ENCODE measurements at places on chromosomes 12 and 14.

- DNase-seq: no peak
Observed at GRCh38 chr12:9149372-9149771, 33.7 kb upstream of the A2M start.

DNA sequence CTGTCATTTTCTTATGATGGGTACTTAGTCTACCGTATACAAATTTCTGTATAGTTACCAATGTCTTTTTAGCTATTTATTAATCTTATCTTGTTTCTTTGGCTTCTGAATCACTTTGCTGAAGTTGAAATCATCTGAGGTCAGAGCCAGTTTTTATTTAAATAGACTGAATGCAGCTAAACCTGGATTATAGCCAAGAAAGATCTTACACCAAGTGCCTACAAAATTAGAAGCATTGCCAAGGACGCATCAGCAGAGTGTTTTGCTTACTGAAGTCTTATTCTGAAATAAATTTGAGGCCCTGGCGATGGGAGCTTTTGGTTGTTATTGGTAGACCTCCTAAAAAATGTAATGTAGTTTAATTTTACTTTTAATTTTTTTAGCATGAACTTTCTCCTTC, 128.2 kb downstream of the RGS6 start:
- DNase-seq: no peak

DNA sequence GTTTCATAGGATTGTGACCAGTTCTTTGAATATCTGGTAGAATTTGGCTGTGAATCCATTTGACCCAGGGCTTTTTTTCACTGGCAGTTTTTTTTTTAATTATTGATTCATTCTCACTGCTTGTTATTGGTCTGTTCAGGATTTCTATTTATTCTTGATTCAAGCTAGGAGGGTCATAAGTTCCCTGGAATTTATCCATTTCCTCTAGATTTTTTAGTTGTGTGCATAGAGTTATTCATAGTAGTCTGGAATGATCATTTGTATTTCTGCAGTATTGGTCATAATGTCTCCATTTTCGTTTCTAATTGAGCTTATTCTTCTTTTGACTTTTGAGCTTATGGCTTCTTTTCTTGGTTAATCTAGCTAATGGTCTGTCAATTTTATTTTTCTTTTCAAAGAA, 291.6 kb downstream of the AKAP6 start:
- DNase-seq: no peak

DNA sequence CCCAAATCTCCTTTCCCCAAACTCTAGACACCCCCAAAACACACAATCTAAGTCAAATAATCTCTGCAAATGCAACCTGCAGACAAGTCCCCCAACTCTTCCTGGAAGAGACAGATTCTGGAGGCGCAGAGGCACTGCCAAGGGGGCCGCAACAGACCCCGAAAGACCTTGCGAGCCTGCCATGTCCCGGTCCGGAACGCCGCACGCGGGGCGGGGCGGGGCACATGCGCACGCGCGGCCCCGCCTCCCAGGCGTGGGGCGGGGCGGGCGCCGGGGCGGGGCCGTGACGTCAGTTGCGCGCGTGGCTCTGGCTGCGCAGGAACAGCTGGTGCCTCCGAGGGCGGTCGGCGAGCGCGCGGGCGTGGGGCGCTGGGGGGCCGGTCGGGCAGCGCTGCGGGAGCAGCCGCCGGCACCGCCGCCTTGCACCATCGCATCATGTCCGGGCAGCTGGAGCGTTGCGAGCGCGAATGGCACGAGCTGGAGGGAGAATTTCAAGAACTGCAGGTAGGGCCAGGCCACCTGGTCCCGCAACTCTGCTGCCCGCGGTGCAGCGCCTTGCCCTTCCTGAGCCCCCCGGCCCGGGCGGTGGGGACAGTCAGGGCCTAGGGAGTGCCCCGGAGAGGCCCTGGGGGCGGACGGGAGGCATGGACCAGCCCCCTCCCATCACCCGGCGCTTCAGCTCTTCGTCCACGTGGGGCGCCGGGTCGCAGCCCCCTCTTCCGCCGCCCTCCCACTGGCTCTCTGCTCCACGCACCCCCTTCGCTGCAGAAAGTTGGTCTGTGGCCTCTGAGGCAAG, at the start of gene TMEM120B:
Gene TMEM120B (plus strand): TSS at position 292 of the 796 bp plus-strand sequence. CDS start 144 bp downstream, at position 436.
- peak; percentile 58 for DNase-seq

DNA sequence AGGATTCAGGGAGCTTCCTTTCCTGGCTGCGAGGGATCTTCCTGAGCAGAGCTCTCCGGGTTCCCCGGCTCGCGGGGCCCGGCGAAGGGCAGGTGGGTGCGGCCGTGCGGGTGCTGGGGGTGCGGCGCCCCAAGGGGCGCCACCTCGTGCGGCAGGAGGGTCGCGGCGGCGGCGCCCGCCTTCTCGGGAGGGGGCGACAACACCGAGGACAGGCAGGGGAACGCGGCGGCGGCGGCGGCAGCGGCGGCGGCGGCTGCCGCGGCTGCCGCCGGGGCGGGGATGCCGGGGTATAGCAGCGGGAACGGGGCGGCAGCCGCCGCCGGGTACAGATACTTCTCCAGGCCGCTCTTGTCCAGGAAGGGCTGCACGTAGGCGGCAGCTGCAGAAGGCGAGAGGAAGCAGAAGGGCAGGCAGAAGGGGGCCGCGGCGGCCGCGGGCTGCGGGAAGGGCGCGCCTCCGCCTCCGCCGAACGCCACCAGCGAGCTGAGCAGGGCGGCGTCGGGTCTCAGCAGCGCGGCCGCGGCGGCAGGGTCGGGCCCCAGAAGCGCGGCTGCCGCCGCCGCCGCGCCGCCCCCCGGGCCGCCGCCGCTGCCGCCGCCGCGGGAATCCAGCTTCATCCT, 2.7 kb downstream of the BHLHE41 start:
- no peak for DNase-seq

DNA sequence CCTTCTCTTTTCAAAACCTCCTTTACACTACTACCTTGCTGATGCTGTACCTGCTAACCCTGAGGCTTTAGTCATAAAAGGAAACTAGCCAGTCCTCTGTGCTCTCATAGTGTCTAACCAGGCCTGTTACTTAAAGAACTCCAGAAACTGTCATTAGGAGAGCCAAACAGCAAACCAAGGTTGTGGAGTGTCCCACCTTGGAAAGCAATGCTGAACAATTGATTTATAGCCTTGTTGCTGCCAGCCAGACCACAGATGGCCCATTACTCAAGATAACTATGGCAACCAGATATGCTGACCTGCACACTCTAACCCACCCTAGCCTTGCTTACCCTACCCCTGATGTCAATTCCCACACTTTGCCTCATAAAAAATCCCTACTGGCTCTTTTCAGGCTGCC, 26.5 kb upstream of the BCAT1 start:
- DNase-seq: no peak

DNA sequence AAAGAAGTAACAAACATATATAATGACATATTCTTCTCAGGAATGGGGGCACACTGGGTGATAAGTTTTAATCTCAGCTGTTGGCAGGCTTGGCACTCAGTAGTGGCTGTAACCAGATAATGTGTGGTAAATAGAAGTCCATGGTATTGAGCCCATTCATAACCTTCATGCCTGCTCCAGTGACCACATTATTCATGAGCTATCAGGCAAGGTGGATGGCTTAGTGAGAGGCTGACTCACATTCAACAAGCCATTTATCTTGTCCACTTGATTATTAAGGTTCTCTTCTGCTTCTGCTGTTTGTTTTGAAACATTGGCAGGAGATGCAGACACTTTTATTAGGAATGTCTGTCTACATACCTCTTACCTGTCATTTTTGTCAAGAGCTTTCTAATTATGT, 950.4 kb upstream of the LRFN5 start:
- no peak for DNase-seq

DNA sequence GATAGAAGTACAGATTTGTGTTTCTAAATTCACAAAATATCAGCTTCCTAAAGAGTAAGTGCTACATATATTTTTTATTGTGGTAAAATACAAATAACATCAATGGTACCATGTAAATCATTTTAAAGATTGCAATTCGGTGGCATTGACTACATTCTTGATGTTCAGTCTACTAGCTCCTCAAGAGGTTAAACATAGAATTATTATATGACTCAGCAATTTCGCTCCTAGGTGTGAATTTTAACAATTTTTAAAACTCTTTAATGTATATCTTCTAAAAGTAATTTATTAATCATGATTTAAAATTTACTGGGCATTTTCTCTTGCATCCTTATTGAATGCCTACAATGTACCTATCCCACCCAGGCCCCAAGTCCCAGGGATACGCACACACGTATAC, 29.8 kb upstream of the OAS1 start:
- DNase-seq: no peak

DNA sequence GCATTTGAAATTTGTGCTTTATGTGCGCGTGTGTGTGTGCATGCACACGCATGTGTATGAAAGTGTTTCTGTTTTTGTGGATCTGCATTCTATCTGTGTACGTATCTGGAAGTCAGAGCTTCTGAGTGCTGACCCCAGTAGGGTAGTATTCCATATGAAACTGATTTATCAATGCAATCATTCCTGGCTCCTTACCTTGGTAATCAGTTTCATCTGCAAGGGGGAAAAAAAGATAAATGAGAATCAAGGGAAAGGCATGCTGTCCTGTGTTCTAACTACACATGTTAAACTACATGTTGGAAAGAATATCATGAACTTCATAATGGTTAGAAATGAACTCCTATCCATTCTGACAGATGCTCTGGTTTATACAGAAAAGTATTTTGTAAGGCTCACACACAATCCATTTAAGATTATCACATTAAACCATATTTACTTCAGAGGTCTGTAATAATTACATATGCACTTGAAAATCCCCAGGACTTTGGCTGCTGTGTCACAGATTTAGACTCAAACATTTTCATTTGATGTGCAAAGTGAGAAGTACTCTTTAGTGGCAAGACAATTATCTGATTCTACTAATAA, 276.1 kb upstream of the LMO3 start:
- no peak for DNase-seq

DNA sequence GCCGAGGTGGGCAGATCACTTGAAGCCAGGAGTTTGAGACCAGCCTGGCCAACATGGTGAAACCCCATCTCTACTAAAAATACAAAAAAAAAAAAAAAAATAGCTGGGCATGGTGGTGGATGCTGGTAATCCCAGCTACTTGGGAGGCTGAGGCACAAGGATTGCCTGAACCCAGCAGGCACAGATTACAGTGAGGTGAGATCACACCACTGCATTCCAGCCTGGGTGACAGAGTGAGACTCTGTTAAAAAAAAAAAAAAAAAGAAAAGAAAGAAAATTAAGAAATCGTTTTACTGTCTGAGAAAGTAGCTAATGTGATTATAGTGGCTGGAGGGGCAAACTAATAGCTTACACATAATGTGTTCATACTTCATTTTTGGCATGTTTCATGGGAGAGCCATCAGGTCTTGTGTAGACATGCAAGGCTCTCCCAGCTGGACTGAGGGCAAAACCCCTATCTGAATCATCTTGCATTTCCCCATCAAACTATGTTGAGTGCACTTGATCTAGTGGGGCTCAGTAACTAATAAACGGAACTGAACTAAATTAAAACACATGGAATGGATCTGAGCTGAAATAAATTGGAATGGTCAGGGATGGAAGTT, 16.2 kb downstream of the KIF21A start:
- no peak for DNase-seq

DNA sequence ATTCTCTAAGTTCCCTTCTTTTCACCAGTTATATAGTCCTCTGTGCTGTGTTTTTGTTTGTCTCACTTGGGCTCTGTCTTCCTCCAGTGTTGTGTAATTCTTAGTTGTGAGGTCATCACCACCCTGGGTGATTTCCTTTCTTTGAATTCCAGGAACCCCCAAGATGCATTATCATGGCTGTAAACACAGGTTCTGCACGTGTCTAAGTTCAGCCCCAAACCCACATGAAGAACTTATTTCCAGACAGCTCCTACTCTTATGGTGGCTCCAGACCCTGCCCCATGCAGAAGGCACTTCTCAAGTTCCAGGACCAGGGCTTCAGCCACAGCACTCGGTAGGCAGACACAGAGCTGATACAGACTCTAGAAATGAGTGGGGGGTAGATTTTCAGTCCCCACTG, 560.5 kb downstream of the BCL11B start:
- DNase-seq: no peak

- DNase-seq: no peak
Observed at GRCh38 chr12:105321125-105321524, 9.4 kb upstream of the C12orf75 start.

GRCh38 chr12:91103624-91104023, 7.7 kb downstream of the LUM start:
- DNase-seq: no peak

GRCh38 chr12:95653771-95654546, 102.7 kb upstream of the USP44 start:
- DNase-seq: no peak

DNA sequence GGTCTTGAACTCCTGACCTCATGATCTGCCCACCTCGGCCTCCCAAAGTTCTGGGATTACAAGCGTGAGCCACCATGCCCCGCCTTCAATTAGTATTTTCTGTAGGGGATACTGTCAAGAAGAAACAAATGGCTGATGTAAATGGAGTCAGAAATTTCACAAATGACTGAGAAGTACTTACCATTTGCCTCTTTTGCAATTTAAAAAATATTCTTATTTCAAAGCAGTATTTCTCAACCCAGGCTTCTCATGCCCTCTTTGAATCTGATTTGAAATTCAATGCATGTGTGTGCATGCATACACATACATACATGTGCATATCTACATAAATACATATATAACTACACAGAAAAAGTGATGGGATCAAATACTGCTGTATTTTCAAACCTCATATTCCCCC, 4.4 kb downstream of the PSMA6 start:
- DNase-seq: no peak

GRCh38 chr12:120224304-120225199, 23.6 kb upstream of the RPLP0 start:
- DNase-seq: no peak

GRCh38 chr14:99775351-99775750, 17.9 kb upstream of the EML1 start:
- DNase-seq: no peak

DNA sequence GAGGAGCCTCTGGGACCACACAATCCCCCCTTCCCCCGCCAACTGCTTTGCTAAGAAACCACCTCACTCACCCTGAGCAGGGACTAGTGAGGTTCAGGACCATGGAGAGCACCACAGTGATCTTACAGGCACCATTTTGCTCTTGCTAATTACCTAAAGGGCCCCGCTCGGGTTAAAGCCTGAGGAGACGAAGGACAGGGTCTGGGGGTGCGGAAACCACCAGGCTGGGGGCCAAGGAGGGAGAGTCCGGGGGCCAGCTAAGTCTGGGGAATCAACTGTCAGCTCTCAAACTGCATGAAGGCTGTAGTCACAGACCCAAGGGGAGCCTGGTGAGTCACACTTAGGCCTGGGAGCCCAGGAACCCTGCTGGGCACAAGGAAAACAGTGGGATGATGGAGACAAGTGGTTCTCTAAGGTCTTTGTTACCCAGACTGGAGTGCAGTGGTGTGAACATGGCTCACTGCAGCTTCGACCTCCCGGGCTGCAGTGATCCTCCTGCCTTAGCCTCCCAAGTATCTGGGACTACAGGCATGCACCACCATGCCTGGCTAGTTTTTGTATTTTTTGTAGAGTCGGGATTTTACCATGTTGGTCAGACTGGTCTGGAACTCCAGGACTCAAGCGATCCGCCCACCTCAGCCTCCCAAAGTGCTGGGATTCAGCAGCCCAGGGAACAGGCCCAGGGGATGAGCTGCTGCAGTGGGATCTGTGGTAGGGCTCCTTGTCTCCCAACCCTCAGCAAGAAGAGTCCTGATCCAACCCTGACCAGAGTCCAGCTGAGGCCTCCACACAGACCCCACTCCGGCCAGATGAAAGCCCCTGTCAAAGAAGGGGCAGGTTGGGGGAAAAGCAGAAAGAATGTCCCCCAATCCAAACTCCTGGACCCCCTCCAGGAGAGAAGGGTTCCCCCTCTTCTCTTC, 98.8 kb downstream of the CALM1 start:
- DNase-seq: peak; percentile 81

- DNase-seq: no peak
Observed at GRCh38 chr12:54421175-54421878, 2.3 kb upstream of the ITGA5 start.

All from muscle of arm (tissue), 14 donors.